ENCODE measurements at places on chromosomes 13 and 19.

DNA sequence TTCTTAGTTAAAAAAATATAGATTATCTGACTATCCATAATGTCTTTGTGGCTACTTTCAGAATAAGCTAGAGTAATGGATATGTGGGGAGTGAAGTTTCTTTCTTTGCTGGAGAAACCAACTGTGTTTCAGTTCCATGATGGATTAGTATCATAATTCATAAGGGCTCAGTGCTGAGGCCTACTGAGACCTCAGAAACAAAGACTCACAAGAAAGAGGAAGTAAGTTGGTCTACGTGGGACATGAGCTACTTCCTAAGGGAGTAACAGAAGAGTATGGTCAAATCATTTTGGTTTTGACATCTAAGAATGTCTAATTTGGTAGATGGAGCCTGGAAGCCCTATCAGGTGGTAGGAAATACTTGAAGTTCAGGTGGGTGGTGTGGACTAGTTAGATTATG lies 99.0 kb upstream of the HTR2A start:
- DNase-seq: no peak

- no peak for DNase-seq
Observed at GRCh38 chr19:44212866-44213346, 574 bp downstream of the ZNF227 start.

DNA sequence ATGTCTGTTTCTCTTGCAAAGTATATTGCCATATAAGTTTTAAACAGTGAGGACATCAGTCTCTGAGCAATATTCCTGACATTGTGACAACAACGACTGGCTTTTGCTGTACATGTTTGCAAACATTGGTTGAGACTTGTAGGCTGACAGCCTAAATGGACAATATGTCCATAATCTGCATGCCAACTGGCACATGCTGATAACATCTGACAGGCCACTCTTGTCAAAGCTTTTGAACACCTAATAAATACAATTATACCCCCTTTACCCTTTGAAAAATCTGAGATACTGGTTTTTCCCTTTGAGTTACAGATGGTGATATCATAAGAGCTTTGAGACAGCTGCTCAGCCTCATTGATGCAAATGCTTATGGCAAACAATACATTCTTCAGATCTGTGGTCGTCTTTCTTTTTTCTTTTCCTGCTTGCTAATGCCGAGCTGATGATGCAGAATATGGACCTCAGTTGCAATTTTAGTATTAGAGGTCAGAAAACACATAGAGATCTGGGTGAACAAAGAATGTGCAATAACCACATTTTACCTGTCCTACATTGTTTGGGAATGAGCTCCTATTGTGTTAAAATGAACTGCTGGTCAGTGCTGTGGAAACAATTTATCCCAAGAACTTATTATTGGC lies 114.9 kb downstream of the RFC3 start:
- DNase-seq: no peak

GRCh38 chr19:2289714-2290435 lies 7.9 kb upstream of the PEAK3 start:
- peak; percentile 79 for DNase-seq

DNA sequence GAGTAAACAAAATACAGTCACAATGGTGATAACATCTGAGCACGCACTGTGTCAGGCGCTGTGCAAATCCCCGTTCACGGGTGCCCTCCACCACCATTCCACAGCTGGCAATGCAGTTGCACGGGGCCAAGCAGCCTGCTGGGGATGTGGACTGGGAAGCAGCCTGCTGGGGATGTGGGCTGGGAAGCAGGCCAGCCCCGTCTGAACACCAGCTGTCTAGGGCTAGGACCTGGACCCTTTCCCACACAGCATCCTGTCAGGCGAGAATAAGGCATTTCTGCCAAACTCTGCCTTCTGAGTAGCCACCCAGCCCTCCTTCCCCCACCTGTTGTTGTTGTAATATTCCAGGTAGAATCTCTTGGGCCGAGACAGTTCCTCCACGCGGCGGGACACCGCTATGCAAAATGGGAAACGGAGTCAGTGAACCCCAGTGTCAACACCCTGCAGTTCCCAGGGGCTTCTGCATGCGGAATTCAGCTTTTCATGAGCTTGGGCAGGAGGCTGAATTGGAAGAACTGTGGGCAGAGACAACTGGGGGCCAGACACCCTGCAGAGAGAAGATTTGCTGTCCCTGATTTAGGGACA lies 27.8 kb upstream of the MIER2 start:
- DNase-seq: peak; percentile 40

DNA sequence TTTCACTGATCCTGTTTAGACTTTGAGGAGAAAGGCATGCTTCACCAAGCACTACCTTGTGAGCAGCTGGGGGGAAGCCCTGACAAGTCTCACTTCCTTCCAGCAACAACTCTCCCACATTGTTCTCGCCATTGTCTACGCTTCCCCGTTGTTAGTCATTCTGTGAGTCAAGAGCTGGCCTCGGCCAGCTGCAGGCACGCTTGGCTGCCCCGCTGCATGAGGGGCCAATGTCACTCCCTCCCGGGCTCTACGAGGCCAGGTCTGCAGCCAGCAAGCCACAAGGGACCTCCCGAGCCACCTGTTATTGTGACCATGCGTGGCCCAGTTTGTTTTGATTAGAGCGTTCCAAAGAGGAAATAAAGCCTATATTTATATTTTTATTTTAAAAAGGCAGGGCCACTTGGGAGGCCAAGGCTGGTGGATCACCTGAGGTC lies 220.9 kb downstream of the FOXO1 start:
- DNase-seq: no peak

GRCh38 chr19:40717880-40718773 lies 1.2 kb downstream of the ITPKC start:
- no peak for DNase-seq

- no peak for DNase-seq
Observed at GRCh38 chr13:51311231-51311630, 28.3 kb upstream of the SERPINE3 start.

DNA sequence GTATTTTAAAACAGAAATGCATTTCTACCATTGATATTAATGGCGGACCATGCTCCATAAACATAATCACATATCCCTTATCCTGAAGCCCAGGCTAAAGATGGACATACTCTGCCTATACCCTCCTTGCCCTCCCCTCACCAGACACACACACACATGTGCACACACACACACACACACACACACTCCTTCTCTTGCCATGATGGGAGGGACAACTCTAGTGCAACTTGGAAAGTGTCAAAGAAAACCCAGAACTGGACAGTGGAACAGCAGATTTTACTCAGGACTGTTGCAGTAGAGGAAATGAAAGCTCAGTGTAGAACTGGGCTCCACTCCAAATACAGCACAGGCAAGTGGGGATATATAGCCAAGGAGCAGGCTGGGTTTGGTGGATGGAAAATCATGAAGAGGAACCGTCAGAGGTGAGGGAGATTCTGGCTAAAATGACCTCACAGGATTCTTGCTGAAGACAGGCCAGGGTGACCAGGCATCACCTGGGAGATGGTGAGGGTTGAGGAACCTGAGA lies 40.8 kb downstream of the TNFRSF19 start:
- DNase-seq: no peak

GRCh38 chr19:15471639-15472101 lies 7.3 kb upstream of the RASAL3 start:
- no peak for DNase-seq

DNA sequence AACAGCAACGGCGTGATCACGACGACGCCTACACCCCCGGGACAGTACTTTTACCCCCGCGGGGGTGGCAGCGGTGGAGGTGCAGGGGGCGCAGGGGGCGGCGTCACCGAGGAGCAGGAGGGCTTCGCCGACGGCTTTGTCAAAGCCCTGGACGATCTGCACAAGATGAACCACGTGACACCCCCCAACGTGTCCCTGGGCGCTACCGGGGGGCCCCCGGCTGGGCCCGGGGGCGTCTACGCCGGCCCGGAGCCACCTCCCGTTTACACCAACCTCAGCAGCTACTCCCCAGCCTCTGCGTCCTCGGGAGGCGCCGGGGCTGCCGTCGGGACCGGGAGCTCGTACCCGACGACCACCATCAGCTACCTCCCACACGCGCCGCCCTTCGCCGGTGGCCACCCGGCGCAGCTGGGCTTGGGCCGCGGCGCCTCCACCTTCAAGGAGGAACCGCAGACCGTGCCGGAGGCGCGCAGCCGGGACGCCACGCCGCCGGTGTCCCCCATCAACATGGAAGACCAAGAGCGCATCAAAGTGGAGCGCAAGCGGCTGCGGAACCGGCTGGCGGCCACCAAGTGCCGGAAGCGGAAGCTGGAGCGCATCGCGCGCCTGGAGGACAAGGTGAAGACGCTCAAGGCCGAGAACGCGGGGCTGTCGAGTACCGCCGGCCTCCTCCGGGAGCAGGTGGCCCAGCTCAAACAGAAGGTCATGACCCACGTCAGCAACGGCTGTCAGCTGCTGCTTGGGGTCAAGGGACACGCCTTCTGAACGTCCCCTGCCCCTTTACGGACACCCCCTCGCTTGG lies 966 bp downstream of the JUNB start:
- DNase-seq: peak; percentile 90

DNA sequence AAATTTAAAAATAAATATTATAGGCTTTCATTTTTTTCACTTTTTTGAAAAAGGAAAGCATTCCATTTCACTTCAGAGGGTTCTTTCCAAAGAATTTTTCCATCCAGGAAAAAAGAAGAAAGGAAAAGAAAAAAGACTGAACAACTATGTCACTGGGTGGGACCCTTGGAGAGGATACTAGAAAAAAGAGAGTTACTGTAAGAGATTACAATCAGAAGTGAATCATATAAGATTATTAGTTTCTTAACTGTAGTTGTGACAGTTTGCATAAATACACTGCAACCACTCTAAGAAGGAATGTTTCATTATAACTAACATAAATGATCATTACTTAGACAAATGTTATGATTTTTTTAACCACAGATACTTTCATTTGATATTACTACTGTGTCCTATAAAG lies 87.8 kb downstream of the KLF12 start:
- no peak for DNase-seq

- DNase-seq: no peak
Observed at GRCh38 chr19:31274251-31275067, 74.8 kb downstream of the TSHZ3 start.

DNA sequence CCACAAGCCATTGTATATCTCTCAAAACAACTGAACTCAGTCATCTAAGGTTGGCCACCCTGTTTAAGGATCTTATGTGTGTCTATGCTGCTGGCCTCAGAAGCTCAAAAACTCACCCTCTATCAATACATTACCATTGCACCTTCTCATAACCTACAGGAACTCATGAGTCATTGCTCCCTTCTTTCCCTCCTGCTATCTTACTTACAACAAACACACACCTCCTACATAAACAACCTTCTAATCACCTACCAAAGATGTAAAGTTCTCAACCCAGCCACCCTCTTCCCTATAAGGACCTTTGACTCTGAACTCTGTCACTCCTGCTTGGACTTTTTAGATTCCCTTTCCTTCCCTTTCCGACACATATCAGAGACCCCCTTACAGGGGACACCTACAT lies 13.3 kb upstream of the ZSCAN4 start:
- DNase-seq: no peak

DNA sequence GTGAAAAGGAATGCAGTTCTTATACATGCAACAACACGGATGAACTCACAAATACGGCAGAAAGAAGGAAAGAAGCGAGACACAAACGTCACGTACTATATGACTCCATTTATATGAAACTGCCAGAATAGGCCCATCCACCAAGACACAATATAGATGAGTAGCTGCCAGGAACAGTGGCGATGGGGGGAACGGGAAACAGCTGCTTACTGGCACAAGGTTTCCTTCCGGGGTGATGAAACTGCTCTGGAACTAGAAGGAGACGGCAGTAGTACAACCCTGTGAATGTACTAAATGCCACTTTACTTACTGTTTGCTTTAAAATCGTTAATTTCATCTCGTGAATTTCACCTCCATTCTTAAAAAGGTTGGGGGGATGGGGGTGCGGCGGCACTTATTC lies 28.9 kb downstream of the MLLT1 start:
- DNase-seq: no peak
